DMS153 (cell line): ENCODE measurements at places on chromosomes 6 and 20.

DNA sequence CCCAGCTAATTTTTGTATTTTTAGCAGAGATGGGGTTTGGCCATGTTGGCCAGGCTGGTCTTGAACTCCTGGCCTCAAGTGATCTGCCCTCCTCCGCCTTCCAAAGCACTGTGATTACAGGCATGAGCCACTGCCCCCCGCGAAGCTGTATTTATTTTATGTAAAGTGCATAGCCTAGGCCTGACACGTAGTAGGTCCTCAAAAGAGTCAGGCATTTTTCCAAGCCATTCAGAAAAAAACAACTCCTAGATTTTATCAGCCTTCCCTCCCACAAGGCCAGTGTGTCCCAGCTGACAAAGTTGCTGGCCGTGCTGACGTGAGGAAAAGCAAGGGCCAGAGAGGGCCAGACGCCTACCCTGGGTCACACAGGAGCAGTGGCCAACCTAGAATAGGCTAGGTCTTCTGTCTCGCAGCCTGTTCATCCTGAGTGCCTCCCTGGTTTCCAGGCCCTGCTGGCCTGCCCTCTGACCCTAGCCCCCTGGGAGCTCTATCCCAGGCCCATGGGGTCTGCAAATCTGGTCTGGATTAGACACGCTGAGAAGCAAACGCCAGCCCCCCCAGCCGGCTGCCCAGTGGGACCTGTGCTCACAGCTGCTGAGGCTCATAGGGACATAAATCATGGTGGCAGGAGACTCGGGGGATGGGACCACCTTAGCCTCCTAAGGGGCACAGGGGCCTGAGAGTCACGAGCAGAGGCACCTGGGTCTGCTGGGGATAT, 11.8 kb downstream of the TCF15 start:
- DNase-seq = no peak

GRCh38 chr20:58747211-58747610, 54.6 kb downstream of the NPEPL1 start:
- DNase-seq = no peak

DNA sequence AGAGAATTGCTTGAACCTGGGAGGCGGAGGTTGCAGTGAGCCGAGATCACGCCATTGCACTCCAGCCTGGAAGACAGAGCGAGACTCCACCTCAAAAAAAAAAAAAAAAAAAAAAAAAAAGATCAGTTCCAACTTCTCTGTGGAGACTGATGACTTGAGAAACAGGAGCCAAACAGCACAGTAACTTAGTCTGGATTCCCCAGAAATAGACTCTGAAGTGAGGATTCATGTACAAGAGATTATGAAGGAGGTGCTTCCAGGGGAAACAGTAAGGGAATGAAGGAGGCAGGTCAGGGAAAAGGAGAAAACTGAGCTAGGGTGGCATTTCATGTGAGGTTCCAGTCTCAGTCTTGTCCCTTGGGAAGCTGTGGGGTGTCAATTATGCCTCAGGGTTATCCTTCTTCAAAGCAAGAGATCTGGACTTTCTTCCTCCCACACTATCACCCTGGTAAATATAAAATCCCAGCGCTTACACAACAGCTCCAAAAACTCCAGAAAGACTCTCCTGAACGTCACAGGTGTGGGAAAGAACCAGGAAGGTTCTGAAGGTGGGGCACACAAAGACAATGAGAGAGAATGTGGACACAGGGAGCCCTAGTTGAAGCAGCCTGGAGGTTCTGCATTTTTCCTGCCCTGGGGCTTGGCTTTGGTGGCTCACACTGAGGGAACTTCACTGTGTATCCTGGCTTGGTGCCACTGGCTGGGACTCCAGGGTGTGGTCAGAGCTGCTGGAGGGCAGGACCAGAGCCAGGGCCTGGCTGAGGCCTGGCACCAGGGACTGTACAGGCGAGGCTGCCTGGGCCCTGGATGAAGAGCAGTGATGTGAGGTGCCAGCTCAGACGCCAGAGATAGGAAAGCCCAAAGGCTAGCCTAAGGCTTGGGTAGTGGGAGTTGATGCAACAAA, 46.8 kb downstream of the PCNA start:
- DNase-seq = peak; percentile 57

DNA sequence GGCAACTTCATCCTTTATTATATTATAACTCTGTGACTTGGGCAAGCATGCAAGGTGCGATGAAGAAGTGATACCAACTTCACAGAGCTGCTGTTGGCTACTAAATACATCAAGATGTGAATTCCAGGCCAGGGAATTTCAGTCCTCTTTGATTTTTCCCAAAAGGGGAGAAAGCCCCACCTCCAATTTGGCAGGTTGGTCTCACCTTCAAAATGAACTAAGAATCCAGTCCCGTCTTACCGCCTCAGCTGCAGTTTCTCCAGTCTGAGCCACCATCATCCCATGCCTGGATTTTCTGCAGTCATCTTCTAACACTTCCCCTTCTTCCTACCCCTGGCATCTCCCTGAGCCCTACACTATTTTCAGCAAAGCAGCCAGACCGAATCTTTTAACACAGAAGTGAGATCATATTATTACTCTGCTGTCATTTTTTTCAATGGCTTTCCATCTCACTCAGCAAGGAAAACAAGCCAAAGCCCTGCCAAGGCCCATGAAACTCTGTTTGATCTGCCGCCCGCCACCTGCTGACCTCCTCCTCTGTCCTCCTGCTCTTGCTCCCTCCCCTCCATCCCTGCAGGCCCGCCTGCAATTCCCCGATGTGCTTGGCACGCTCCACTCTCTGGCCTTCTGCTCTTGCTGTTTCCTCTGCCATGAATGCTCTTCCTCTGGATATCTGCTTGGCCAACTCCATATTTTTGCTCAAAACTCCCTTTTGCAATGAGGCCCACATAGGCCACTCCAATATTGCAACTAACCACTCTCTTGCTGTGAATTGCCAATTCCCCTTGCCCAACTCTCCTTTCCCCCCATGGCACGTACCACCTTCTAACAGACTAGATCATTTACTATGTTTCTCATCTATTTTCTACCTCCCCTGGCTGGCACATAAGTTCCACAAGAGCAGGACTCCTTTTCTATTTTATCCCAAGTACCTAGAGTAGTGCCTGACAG, 46.0 kb upstream of the TAGAP start:
- DNase-seq = peak; percentile 49

GRCh38 chr6:108423982-108424705, 129.3 kb downstream of the AFG1L start:
- no peak for DNase-seq

GRCh38 chr20:11686820-11687543, 230.7 kb upstream of the BTBD3 start:
- peak; percentile 72 for DNase-seq

DNA sequence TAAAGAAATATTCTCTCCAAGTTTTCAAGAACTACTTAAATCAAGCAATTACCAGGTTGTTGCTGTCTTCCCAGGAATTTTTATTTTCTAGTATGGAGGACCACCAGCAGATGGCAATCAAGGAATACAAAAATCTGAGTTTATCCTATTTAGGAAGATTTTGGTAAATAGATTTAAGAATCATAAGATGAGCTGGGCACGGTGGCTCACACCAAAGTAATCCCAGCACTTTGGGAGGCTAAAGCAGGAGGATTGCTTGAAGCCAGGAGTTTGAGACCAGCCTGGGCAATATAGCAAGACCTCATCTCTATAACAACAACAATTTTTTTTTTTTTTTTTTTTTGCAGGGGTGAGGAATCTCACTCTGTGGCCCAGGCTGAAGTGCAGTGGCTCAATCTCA, 19.3 kb upstream of the SEC63 start:
- no peak for DNase-seq

GRCh38 chr20:32522776-32523612, 62.1 kb downstream of the NOL4L start:
- peak; percentile 72 for DNase-seq

- peak; percentile 61 for DNase-seq
These were observed at the start of gene PPT2 for GRCh38 chr6:32153564-32154513. PPT2 (plus strand) TSS chr6:32154141; CDS start chr6:32154595, 454 bp downstream.

GRCh38 chr6:129671442-129672340, 38.3 kb downstream of the ARHGAP18 start:
- DNase-seq = no peak

DNA sequence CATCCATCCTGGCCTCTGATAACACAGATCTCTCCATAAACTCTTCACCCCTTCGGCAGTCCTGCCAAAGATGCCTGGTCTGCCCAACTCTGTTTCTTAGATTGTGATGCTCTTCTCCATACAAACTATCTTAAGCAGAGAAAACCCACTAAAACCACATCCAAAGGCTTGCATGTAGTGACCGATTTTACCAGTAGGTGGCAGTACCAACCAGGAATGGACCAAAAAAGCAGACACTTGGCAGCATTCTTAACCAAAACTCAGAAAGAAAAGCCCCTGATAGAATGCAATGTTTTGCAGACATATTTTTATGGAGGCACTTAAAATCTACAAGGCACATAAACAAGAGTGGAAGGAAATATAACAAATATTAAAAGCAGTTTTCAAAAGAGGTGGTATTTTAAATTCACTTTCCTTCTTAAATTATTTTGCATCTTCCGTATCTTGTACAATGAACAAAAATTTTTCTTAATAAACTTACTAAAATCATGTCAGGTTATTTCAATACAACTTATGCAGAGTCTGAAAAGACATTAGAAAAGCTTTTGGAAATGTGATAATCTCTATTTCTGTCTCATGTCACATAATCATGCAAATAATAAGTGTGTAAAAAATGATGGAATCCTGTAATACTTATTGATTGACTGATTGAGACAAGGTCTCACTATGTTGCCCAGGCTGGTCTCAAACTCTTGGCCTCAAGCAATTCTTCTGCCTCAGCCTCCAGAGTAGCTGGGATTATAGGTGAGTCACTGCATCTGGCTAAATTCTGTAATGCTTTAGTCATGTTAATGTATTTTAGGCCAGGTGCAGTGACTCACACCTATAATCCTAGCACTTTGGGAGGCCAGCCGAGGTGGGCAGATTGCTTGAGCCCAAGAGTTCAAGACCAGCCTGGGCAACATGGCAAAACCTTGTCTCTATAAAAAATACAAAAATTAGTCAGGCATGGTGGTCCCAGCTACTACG, 29.4 kb downstream of the LRP11 start:
- DNase-seq = no peak

GRCh38 chr6:12051861-12052368, 39.8 kb downstream of the HIVEP1 start:
- no peak for DNase-seq

- DNase-seq = no peak
These were observed 75.1 kb downstream of the ARID1B start for GRCh38 chr6:156852147-156852857.

DNA sequence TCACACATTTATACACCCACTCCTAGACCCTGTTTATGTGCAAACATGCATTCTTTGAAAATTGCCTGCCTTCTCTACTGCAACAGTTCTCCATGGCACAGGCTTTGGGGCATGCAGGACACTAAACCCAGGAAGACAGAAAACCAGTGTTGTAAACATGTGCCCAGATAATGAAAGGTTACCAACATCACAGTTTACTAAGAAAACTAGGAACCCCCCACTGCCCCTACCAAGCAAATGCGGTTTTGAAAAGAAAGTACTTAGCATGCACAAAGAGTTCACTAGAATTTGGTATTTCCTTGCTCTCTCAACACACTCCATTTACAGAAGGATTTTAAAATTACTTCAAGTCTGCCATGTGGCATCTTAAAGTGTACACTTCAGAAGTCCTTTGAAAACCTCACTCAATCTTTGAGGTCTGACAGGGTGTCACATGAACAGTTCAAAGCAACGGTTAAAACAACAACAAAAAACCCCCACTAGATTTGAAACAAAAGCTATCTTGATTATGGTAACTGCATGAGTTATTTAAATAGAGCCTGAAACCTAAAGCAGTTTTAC, 245.0 kb downstream of the GMPR start:
- DNase-seq = no peak

- DNase-seq = no peak
These were observed 3.8 kb upstream of the DYNLRB1 start for GRCh38 chr20:34512266-34512954.

DNA sequence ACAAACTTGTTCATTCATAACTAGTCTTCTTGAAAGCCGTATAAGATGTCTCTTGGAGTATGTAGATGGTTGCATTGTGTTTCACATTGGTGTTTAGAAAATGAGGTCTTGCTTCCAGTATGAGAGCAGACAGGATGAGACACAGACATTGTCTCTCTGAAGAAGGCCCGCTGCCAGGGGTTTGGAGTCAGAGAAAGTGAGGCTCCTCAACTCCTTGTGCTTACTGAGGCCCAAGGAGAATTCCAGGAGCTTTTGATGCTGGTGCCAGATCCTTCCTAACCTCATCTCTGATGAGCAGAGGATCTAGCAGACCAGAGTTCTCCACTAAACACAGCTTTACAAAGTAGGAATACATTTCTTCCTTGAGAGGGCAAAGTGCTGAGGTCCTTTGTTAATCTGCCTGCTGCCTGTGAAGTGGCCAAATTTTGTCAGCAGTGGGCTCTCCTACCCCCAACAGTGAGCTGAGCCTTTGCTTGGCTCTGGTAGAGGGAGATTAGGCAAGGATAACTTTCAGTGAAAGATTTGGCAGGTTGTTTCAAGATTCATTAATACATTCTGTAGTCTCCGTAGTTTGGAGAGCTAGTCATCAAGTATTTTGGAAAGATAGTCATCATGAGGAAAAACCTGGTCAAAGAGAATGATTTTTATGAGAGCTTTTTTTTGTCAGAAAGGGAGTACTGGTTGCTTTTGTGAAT, 9.7 kb downstream of the MAPRE1 start:
- no peak for DNase-seq

DNA sequence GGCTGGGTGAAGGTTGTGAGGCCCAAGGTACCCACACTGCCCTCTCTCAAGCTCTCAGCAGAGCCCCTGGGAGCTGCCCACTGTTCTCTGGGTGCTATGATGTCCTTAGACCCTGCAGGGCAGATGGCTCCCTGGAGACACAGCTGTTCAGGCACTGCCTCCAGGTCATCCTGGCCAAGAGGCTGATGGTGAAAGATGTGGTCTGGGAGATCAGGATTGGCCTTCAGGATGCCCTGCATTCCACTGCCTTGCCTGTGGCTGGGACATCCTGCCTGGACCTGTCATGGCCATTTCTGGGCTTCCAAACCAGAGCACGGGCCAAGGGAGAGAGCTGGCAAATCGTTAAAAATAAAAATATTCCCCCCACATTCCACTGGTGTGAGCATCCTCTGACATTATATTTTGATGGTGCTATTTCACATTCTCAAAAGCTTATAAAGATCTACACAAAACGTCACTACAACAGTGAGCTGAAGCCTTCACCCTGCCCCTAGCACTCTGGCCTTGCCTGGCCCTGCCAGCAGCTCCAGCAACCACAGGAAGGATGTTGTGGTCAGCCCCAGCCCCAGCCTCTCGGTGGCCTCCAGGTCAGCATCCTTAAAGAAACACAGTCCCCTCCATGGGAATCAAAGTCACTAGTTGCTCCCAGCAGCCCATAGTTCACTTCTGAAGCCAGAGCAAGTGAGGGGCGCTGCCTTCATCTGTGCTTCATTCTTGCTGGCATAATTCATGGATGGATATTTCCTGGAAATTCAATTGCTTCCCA, 13.5 kb upstream of the KCNK16 start:
- no peak for DNase-seq

GRCh38 chr20:32064667-32065066, 12.6 kb downstream of the HCK start:
- DNase-seq = no peak

- no peak for DNase-seq
These were observed 35.2 kb upstream of the SASH1 start for GRCh38 chr6:148307405-148307804.
